ENCODE measurements at places on chromosomes 4 and X.

- DNase-seq, result no peak
Measured at GRCh38 chrX:134206221-134206620, 30.8 kb upstream of the CCDC160 start.

GRCh38 chr4:75822416-75822815 is 79.8 kb downstream of the PPEF2 start:
- no peak for DNase-seq

DNA sequence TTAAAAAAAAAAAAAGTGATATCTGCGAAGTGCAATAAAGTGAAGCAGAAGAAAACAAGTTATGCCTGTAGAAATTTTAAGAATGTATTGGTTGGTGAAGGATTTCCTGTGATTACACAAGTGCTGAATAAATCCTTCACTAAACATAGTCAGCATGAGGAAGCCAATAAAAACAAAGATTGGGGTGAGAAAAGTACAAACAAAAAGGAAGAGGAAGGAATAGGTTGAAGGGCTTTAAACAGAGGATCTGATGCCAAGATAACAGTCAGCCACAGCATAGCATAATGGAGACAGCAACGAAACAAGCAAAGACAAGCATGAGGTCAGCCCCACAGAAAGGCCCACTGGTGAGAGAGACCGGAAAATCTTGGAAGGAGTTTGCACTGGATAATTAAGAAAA is 372.2 kb downstream of the ADAM29 start:
- no peak for DNase-seq

- DNase-seq, result no peak
Measured at GRCh38 chr4:153735906-153736461, 23.8 kb downstream of the RNF175 start.

DNA sequence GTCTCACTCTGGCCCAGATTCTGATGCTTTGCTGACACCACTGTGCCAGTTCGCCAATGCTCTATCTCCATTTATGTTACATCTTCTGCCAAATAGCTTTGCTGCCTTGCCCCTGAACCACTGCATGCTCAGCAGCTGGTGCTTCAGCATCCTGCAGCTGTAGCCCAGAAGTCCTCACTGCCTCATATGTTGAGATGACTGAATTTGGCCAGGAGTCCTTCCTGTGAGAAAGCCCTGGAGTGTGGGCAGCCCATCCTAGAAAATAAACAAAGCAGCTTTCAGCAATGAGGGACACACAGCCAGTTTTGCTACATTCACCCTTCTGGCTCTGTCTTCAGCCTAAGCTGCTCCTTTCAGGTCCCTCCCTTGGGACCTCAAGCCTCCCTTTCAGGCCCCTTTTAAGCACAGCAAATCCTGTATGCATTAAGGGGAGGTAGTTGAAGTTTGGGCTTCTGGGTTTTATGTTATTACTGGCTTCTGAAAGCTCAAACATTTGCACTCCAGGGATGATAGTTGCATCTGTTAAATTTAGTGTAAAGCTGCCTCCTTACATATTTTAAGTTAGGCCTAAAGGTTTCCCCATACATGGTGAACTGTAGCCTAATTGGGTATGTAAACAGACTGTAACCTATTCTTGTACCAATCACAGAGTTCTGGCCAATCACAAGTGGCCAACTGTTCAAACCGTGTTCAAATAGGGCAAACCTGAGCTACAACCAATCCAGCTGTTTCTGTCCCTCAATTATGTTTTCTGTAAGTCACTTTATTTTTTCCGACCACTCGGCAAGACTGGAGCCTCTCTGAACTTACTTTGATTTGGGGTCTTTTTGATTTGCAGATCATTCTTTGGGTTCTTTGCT is 2.1 kb upstream of the TMEM165 start:
- DNase-seq, result no peak

- DNase-seq, result no peak
Measured at GRCh38 chrX:109281483-109282275, 200.2 kb downstream of the GUCY2F start.

- no peak for DNase-seq
Measured at GRCh38 chrX:54281676-54282075, 76.2 kb downstream of the WNK3 start.

DNA sequence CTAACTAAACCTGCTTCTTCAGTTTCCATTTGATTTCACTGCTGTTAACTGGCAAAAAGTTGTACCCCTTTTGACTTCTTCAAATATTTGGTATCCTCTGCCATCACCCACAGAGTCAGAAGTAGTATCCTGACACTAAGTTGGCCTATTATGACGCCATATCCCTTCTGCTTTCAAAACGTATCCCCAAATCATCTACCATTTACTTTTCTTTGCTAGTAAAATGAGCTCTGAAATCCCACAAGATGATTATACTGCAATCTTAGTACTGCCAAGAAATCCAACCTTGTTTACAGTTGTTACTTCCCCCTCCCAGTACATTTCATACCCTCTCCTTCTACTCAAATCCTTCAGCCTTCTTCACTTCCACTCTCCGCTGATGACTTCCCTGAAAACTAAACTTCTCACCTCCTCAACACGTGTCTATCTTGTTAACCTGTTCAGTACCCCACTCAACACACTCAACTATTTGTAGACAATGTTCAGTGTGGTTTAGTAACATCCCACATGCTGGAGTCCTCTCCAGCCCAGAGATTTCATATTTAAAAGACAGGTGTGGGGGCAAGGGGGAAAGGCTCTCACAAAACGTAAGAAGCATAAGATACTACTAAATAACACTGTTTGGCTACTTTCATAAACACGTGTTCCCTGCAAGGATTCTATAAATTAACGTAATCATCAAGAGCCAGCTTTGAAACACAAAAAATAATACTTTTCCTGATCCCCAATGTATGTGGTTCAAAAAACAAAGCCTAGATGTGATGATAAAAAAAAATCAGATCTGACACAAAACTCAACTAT is 1.3 kb downstream of the NAF1 start:
- no peak for DNase-seq

Data from stimulated activated CD4-positive, alpha-beta T cell treated with anti-CD3 and anti-CD28 coated beads, TNF-alpha, amount 100 ng/mL, for 48 hours (primary cell).